Muscle of arm (tissue), 14 donors: ENCODE measurements at places on chromosomes 1 and 21. TPM values are rescaled to one million over a fixed set of nuclear protein-coding genes. Genes with fewer than 3 reads are reported as not detected.

DNA sequence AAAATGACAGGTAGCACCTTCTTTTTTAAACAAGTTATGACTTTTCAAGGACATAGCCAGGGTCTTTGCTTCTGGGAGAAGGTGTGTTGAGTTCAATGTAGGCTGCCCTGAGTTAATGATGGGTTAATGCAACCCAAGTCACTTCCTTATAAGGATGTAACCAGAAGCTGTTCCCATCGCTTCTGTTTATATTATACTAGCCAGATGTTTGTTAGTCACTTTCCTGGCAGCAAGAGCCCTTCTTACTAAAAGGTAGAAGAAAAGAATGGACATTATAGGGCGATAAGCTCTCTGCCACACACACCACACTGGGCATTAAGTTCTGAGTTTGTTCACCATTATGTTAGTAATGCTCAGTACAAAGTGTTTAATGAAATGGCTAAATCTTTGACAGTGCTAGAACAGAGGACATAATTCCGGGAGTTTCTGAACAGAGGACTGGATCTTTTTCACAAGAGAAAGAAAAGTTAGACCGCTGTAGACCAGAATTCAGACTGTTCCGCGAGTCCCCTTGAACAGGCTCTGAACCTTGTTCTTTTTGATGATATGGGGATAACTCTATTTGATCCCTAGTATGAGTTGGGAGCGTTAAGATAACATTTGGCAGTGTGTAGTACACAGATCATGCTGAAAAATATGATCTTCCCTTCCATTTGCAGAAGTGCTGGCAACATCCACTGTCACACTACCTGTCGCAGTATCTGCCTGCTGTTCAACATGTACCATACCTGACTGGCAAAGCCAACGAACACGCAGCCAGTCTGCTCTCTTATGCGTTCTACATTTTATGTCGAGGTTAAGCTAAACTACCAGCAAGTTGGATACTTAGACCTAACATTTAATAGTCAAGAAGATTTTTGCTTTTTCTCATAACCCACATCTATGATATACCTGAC lies 41.0 kb downstream of the DEGS1 start:
- no peak for DNase-seq

Gene CCDC17
- polyA plus RNA-seq = 1.3 TPM

Gene SPRR5
- polyA plus RNA-seq = not detected

- DNase-seq = no peak
These were observed 31.2 kb upstream of the TNFRSF1B start for GRCh38 chr1:12135612-12136011.

DNA sequence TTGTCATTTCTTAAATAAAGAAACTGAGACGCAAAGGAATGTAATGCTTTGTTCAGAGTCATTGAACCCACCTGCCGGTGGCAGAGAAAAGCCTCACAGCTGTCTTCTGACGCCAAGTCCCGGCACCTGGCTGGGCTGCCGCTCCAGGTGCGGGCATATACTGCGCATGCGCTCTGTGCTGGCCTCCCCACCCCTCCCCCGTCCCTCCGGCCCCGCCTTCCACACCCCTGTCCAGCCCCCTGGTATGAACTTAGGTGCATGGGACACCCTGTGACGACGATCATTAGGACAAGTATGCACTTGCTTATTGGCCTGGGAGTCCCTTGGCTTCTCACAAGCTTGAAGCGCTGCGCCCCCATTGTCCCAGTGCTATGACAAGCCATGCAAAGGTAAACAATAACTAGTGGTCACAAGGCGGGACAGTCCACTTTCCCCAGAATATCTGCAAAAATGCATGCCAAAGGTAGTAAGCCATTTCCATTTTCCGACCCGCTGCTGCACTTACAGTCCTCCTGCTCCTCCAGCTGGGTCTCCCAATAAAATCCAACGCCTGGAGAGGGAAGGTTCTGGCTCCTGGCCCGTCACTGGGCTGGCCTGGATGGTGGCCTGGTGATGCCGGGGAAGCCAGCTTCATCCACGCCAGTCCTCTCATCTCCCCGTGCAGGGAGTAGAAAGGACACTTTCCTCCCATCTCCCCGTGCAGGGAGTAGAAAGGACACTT lies 100.4 kb downstream of the PSMG1 start:
- DNase-seq = peak; percentile 22

Gene PEX14
- polyA plus RNA-seq = not detected

Gene MRPL24
- 68.6 TPM for polyA plus RNA-seq

Gene PRDM16
- polyA plus RNA-seq = 0.77 TPM

DNA sequence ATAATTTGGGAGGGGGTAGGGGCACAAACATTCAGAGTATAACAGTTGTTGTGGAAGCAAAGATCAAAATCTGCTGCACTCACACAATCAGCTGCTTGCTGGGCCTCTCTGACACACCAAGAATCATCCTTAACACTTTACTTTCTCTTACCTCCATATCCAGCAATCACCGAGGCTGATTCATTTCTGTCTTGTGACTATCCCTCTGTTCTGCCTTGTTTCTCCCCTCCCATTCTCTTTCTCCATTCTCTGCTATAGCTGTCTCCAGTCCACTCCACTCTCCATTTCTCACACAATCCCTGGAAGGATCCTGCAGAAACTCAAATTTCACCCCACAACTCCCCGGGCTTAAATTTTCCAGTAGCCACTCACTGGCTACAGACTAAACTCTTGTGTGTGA lies 91.8 kb upstream of the NGF start:
- DNase-seq = no peak

Gene NCF2
- 6.3 TPM for polyA plus RNA-seq

DNA sequence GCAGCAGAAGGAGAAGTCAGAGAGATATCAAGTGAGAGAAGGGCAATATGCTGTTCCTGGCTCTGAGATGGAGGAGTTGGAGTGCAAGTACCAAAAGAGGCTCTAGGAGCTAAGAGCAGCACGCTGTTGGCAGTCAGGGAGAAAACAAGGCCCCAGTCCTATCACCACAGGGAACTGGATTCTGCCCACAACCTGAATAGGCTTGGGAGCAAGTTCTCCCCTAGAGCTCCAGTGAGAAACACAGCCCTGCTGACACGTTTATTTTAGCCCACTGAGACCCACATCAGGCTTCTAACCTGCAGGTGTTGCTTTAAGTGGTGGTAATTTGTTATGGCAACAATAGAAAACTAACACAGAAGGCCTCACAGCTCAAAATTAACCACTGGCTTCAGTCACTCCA lies 31.8 kb upstream of the ZNF644 start:
- no peak for DNase-seq

DNA sequence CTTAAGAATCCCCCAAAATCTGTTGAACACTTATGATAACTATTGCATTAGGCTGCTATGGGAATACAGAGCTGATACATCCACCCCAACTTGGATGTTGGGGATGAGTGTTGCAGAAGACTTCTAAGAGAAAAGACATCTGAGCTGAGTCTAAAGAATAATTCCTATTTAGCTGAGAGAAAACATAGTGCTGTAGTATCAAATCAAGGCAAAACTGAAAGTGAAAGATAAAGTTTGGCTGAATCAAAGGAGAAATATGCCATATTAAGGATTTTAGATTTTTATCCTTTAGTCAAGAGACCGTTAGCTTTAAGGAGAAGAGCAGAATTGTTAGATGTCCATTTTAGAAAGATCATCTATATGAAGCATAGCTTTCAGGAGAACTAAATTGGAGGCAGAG lies 726.9 kb upstream of the PTBP2 start:
- DNase-seq = no peak

- no peak for DNase-seq
These were observed 13.1 kb downstream of the SDCCAG8 start for GRCh38 chr1:243268751-243269460.

- no peak for DNase-seq
These were observed 77.5 kb downstream of the SLC45A1 start for GRCh38 chr1:8395433-8395866.

DNA sequence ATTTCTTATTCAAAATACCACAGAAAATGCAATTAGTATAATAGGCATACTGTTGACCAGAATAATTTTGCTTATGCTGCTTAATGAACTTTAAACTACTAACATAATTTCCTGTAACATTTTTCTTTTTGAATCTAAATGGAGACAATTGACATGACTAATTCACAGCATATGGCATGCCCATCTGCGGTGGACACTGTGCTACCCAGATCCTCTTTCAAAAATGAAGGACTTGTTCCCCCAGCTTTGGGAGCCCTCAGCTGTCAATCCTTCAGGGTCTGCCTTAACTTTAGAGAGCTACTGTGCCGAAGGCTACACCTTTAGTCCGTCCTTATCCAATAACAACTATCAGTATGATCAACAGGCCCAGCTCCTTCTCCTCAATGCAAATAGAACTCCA lies 789.0 kb downstream of the PLA2G4A start:
- no peak for DNase-seq

DNA sequence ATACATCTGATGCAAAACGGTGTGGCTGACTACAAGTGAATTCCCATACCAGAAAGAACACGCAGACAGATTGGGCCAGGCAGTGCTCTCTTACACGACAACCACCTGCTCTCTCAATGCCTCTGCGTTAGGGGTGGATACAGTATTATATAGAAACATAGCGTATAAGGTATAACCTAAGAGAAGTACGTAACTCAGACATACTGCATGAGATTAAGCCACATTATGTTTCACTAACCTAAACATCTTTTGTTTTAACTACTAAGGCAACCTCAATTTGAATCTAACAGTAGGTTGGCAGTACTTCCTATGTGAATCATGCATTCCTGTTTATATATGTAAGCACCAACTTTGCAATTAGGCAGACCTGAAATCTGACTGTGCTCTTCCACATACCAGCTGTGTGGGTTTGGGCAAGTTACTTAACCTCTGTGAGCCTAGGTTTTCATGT lies 58.1 kb upstream of the COA6 start:
- DNase-seq = no peak

DNA sequence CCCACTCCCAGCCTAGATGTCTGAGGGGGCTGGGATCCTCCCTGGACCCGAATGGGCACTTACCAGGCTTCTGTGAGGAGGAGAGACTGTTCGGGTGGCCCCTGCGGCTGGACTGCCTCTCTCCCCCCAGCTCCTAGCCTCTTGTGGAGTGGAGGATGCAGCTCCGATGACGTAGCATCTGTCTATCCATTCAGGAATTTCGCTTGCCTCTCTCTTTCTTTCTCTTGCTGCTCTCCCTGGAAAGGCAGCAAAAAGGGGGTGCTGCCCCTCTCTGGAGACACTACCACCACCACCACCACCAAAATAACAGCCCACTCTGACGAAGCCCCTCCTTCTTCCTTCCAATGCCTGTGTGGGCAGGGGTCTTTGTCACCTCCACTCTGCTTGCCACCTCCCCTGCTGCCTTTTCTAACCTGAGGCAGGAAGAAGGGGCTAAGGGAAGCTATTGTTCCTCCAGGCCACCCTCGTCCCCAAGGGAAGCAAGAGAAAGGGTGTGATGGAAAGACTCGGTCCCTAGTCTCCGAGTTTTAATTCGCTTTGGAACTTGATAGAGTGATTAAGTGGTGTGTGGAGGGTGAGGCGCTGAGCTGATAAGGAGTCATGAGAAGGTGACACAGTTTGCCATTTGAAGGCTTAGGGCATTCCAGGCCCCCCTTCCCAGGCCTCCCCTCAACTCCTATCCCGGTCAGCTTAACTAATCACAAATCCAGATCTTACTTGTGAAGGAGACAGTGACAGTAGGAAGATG lies 60.5 kb downstream of the RHBG start:
- no peak for DNase-seq

- DNase-seq = no peak
These were observed 135.5 kb downstream of the SETD4 start for GRCh38 chr21:35924714-35925301.

DNA sequence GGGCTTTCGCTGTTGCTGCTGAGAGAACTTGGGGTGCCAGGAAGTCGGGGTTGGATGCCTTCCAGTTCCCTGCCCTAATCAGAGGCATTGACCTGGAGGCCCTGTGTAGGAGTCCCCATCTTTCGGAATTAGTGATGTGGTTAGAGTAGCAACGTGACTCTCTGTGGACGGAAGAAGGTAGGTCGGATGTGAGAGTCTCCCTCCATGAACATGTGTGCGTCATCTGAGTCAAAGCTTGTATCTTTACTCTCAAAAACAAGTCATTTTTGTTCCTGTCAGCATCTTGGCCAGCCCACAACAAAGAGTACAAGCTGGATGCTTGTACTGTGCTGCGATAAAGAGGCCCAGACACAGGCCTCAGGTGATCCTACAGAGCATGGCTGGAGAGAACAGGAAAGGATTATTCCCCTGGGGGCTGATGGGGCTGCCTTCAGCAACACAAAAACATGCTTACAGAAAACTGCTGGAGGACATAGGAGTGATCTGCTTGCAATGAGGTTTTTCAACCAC lies 31.0 kb upstream of the IL10 start:
- DNase-seq = no peak

DNA sequence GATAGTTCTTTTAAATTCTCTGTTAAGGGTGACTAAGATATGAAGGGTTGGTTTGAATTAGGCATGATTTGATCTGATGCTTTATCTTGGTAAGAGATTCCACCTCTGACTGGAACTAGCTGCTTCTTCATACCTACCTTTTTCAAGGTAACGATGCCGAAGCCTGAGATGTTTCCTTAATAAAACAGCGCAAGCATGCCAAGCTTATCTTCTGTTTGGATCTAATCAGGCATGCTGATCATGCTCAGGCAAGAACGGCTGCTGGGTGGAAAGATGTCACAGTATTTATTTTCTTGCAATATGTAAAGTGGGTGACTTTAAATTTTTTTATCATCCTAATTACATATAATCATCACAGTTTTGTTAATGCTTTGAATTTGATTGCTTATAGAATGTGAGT lies 148.7 kb downstream of the ADGRL2 start:
- no peak for DNase-seq

DNA sequence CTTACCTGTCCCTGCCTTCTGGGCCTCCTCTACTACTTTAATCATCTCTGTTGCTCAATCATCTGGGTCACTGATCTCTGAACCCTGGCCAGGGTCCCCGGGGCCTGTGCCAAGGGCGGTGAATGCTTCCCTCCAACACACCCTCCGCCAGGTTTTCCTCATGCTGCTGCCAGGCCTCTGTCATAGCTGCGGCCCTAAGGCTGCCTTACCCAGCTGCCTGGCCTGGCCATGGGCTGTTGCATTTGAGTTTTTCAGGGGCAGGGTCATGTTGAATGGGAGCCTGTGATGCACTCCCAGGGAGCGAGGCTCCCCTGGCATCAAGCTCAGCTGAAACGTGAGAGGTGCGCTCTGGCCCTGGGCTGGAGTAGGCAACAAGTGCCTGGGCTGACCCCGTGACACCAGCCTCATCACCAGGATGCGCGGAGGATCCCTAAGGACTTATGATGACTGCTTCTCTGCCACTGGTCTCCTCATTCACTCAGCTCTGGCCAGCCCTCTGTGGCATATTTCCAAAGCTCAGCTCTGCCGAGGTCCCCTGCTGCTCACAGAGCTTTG lies 7.6 kb downstream of the EDN2 start:
- DNase-seq = no peak

GRCh38 chr1:29635501-29636263 lies 399.4 kb downstream of the PTPRU start:
- no peak for DNase-seq
